ENCODE measurements at places on chromosomes 7 and 10. TPM values are rescaled to one million over a fixed set of nuclear protein-coding genes. Genes with fewer than 3 reads are reported as not detected.

The PPP2R2D gene
- 33.1 TPM for total RNA-seq

The ACBD7 gene
- total RNA-seq: not detected

The CH25H gene
- total RNA-seq: not detected

The RAB19 gene
- total RNA-seq: not detected

The TUBAL3 gene
- not detected for total RNA-seq
